ELF-1 (cell line): ENCODE measurements at places on chromosomes 6 and 20.

DNA sequence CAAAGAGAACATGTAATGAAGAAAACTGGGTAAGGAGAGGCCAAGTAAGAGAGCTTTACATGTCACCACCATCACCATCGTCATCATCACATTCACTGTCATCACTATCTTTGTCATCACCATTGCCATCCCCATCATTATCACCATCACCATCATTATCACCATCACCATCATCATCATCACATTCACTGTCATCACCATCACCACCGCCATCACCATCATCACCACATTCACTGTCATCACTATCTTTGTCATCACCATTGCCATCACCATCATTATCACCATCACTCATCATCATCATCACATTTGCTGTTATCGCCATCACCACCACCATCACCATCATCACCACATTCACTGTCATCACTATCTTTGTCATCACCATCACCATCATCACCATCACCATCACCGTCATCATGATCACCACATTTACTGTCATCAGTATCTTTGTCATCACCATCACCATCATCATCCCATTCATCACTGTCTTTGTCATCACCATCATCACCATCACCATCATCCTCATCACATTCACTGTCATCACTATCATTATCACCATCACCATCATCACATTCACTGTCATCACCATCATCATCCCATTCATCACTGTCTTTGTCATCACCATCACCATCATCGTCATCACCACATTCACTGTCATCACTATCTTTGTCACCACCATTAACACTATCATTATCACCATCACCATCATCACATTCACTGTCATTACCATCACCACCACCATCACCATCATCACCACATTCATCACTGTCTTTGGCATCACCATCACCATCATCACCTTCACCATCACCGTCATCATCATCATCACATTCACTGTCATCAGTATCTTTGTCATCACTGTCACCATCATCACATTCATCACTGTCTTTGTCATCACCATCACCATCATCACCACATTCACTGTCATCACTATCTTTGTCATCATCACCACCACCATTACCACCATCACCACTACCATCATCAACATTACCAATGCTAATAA is 172.3 kb downstream of the ERMARD start:
- no peak for DNase-seq

GRCh38 chr20:23289249-23289648 is 61.3 kb upstream of the NXT1 start:
- no peak for DNase-seq

GRCh38 chr20:47468290-47469050 is 33.2 kb upstream of the NCOA3 start:
- no peak for DNase-seq

DNA sequence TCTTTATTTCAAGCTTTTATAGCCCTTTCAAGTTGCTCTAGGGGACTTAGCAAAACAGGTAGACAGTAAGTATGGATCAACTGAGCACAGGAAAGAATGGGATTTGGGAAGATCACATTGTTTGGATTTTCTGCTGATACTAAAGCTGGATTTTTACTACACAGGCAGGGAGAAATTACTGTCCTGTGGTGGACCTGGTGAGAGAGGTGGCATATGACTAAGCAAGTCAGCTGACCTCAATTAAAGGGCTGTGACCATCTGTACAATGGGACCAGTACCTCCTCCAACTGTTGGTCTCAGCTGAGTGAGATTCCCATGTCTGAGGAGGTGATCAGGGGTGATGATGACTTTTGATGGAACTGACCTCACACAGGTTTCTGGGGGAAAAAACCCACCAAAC is 28.0 kb downstream of the RREB1 start:
- DNase-seq = no peak

DNA sequence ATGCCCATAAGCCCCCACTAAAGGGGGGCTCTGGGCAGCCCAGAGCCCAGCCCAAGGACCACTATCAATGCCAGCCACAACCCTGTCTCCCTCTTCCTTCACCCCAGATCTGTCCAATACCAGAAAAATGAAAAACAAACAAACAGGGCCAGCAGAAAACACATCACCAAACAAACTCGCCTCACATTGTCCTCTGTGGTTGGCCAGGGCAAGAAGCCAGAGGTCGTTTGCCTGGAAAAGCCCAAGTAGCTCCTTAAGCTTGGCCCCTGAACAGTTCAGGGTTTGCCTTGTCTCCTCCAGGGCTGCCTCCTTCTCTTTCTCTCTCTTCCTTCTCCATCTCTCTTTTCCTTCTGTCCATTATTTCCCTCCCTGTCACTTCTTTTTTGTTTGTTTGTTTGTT is 10.1 kb upstream of the SCUBE3 start:
- DNase-seq = no peak

DNA sequence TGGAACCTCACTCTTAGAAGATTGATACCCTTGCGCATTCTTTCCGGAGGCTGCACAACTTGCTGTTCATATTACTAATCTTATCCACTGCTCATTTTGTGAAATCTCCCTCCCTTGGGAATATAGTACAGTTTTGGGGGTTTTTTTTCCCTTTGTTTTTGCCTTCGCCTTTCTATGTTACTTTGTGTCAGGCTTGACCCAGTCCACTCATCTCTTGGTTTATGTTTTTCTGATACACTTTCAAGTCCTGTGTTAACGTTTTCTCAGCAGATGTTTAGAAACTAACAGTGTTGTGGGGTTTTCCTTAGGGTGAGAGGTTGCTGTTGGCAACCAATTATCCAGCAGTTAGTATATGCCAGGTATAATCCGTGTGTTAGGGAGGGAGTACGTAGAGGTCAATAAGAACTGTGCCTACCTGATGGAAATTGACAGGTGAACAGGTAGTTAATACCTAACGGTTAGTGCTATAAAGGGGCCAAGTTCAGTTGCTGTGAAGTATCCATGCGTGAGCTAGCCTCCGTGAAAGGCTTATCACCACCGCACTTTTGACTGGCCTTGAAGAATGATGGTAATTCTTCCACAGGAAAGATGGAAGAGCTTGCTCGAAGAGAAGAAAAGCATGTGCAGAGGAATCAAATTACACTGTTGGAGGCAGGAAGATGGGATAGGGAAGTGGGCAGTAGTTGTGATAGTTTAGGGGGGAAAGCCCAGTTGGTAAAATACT is 1.4 kb downstream of the NFYA start:
- DNase-seq = peak; percentile 31
